ENCODE measurements at places on chromosomes 11 and 22. TPM values are rescaled to one million over a fixed set of nuclear protein-coding genes. Genes with fewer than 3 reads are reported as not detected.

DNA sequence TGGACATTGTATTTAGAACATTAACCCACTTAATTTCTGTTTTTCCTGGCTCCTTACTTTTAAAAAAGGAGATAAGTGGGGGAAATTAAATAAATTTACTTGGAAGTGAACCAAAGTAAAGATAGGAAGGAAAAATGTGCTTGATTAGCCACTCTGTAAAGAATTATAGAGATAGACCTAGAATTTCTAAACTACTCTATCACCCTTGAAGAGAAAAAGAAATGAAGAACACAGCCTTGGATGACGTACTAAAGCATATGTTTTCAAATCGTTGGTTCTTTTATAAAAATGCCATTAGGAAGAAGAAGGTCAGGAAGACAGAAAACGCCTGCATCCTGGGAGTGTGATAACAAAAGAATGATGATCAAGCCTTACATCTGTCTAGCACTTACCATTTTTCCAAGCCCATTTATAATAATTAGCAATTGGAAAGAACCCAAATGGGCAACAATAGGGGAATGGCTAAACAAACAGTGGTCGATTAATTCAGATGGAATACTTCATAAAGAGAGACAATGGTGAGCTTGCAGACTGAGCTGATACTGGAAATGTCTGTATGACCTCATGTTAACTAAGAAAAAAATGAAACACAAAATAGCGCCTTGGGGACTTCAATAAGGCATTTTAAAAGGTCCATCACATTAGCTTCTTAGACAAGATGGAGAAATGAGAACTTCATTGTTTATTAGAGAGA is 81.0 kb upstream of the LRRC55 start:
- no peak for DNase-seq

F2 gene
- 0.14 TPM for total RNA-seq

GRCh38 chr11:37946155-37946766 is 1348.2 kb upstream of the RAG2 start:
- peak; percentile 11 for DNase-seq

DNA sequence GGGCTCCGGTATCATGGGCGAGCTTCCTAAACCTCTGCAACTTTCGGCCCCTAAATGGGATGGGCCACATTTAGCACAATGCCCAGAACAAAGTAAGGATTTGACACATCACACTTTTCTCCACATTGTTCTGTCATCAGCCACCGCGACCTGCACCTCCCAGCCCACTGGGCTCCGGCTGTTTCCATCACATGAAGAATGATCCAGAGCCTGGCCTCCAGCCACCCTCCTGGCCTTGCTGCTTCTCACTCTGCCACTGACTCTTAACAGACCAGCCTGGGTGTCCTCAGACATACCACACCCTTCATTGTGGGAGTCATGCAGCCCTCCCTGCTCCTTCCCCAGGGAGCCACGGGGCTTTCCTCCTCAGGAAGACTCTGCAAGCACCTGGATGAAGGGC is 113.7 kb downstream of the IGLL1 start:
- DNase-seq, result no peak

LRRC74B gene
- not detected for total RNA-seq

DNA sequence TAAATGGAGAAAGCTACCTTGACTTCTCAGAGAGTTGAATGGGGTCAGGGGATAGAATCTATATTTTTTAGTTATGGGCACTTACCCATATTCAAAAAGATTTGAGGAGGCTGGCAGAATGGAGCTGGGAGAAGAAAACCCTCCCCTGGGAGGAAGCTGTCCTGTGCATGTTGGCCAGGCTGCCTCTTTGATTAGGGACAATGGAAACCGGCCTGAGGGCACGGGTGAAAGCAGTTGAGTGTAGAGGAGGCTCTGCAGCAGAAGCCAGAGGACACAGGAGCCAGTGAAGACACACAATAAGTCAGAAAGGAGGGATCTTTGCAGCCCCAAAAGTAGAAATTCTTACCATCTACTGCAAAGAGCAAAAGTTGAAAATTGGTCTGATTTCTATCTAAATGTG is 66.6 kb upstream of the B3GAT1 start:
- no peak for DNase-seq

GRCh38 chr22:26679003-26679629 is 21.7 kb downstream of the MIAT start:
- DNase-seq, result no peak

DNA sequence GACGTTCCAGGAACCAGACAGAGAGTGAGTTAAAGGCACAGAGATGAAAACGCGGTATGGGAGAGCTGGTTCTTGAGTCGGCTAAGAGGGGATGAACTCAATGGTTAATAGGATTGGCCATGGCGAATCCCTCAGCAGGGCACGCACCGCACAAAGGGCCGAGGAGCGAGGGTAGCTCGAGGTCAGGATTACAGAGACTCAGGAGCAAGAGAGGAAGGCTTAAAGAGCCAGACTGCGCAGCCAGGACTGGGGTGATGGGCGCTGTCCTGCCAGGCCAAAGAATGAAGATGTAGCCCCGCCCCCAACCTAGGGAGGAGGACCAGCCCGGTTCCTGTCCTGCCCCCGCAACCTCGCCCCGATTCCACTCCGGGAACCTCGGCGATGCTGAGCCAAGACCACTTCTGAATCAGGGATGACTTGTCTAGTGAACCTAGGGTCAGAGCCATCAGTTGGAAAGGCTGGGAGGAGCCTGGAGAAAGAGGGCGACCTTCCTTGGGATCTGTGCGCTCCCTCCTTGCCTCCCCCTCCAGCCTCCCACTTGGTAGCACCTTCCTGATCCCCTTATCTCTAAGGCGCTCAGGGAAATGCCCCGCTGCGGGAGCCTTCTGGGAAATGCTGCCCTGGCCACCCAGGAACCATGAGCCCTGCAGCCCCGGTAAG is at the start of gene PLEKHB1:
Gene PLEKHB1, plus strand, starts transcription at position 610 of the 660 bp plus-strand sequence. Its CDS starts 28 bp downstream, at position 638.
- DNase-seq, result no peak

- DNase-seq, result peak; percentile 27
Measured at GRCh38 chr22:30694171-30694639, 469 bp upstream of the OSBP2 start.

MPZL3 gene
- total RNA-seq, result 3.9 TPM

MACROD1 gene
- total RNA-seq, result 16.6 TPM

DNA sequence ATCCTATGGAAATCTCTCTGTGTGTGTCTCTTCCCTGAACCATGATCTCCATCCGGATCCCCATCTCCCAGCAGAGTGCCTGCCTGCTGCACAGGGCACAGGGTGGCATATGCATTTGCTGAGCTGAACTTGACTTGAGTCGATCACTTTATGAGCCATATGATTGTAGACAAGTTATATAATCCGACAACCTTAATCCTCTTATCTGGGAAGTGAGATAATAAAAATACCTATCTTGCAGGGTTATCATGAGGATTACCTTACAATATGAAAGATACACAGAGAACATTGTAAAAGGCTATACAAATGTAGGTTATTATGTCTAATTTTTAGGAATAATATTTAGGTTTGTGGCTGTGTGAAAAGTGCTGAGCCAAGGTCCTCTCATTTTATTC is 124.5 kb downstream of the ST3GAL4 start:
- DNase-seq, result no peak

GRCh38 chr11:113091481-113091780 is 130.2 kb downstream of the NCAM1 start:
- DNase-seq, result no peak

PTPRCAP gene
- total RNA-seq, result 198 TPM

- no peak for DNase-seq
Measured at GRCh38 chr11:1732418-1733008, 17.9 kb downstream of the IFITM10 start.

- peak; percentile 48 for DNase-seq
Measured at GRCh38 chr11:47004595-47005033, 68.1 kb downstream of the CSTPP1 start.

DNA sequence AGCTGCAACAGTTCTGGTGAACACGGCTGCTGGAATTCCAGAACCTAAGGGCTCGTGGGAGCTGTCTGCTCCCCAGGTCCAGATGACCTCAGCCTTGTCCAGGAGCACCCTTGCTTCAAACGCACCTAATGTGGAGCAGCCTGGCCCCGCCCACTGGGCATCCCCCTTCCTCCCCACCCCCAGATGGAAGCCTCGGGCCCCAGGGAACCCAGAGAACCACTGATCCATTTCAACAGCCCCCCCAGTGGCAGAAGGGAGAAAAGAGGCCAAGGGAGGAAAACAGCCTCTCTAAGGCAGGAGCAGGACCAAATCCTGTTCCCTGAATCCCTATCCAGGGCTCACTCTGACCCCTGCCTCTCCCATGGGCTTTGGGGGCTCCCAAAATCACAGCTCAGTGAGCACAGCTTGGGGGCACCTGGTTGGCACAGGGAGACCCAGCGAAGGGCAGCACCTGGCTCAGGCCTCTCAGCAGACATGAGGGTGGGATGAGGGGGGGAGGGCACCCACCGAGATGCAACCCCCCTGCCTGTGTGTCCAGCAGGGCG is 1.2 kb downstream of the CYTH4 start:
- no peak for DNase-seq

CFAP68 gene
- total RNA-seq, result 24.0 TPM

DNA sequence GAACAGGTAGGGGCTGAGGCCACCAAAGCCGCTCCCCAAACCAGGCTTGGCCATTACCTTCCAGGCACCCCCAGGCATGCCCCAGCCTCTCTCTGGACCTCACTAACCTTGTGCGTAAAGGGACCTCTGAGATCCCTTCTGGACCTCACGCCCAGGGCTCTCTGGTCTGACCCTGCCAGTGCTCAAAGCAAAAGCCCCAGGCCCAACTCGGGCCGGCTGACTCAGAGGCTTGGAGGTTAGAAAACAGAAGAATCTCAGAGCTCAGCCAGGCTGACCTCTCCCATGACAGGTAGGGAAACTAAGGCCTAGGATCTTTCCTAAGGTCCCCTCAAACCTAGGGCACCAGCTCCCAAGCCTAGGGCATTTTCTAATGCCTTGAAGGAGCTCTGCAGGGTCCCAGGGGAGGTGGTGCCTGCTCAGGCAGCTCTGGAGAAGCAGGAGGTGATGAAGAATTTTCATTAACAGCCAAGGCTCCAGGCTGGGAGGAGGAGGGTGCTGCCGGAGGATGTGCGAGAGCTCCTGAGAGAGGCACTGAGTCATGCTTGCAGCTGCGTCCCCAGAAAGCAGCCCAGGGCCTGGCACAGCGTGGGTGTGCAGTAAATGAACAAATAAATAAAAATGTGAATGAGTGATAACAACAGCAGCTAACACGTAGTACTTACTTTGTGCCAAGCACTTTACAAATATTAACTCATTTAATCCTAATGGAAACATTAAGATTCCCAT is 25.6 kb downstream of the ARRB1 start:
- DNase-seq, result no peak

DNA sequence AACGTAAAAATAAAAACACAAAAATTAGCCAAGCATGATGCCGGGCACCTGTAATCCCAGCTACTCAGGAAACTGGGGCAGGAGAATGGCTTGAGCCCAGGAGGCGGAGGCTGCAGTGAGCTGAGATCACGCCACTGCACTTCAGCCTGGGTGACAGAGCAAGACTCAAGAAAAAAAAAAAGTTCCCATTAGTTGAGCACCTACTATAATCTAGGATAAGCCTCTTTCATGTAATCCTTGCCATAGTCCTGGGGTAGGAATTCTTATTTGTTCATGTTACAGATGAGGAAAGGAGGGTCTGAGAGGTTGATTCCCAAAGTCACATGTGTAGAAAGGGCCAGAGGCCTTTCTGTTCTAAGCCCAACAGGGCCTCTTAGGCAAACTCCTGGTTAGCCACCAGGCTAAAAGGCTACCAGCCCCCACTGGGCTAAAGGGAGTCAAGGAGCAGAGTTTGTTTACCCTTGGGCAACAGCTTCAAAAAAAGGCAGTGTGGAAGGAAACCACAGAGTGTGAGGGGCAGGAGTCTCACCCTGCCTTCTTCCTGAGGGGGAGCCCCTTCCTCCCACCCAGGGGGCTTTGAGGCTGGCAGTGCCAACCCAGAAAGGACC is 21.6 kb upstream of the CSNK1E start:
- DNase-seq, result no peak

DNA sequence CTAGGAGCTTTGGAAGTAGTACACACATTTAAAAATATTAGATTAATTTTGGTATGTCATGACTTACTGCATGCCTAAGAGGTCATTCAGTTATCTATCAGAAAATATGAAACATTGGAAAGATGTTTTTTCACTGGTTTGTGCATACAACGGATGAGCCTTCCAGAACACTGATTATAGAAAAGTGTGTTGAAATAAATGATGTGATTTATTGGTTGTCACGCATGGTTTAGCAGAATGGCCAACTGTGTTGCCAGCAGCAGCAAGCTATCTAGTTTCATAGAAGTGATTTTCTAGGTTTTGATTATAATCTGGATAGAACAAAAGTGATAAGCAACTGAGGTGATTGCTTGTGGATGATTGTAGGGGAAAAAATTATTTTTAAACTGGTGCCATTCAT is 53.6 kb downstream of the DDX10 start:
- DNase-seq, result no peak

DNA sequence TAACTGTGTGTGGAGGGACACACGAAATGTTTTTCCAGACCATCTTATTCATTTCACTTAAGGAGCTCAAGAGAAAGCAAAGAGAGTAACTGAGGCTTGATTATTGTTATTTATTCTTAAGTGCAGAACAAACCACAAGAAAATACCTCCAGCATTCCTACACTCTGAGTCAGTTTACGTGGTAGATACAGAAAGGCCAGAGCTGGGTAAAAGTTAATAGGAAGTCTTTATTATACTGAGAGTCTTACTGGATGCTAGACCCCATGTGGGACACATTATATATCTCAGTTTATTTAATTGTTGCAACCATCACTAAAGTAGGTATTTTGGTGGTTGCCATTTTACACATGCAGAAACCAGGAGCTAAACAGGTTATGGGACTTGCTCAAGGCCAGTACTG is 261.4 kb upstream of the POU2AF2 start:
- DNase-seq, result no peak

GRCh38 chr22:17380359-17381087 is 11.3 kb downstream of the CECR2 start:
- no peak for DNase-seq

GRCh38 chr22:48342732-48343131 is 1484.9 kb downstream of the BRD1 start:
- DNase-seq, result no peak

CYTH4 gene
- total RNA-seq, result 24.7 TPM

FERMT3 gene
- 74.5 TPM for total RNA-seq

GRCh38 chr11:114195981-114196731 is 100.0 kb upstream of the NNMT start:
- no peak for DNase-seq

DNA sequence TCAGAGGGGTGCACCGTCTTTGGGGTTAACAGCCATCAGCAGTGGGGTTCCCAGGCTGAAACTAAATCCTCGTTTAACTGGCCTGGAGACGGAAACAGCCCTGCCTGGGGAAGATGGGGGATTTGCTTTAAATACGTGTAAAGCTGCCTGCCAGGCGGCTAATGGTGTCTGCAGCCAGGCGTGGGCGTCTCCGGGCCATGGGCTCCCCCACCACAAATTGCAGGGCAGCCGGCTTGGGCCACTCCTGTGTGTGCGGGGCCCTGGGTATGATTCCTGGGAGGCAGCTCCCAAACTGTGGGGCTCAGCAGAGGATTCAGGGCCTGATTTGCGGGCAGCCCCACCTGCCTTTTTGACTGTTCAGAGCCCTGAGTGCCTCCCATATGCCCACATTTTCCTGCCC is 110.5 kb downstream of the KCNQ1 start:
- no peak for DNase-seq
